ENCODE measurements at places on chromosomes 4 and X.
A peak's percentile ranks its signal among the peaks of the same experiment; 100 is the strongest.

- DNase-seq: no peak
These were observed 27.7 kb upstream of the GPC3 start for GRCh38 chrX:134013092-134013497.

DNA sequence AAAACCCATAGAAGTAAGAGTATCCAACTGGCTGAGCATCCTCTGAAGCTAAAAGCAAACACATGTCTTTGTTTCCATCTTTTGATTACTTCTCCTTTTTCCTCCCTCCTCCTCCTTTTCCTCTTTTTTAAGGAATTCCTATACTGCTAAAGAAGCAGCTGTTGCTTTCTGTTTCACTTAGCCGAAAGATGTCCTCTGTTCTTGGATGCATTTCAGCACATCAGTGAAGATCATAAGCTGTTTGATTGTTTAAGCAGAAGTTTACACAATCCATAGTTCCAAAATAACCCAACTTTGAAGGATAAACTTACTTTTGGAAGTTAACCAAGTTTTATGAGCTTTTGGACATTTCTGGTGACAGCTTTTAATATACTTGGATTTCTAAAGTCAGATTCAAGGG lies 55.1 kb upstream of the TNIP3 start:
- DNase-seq: no peak

DNA sequence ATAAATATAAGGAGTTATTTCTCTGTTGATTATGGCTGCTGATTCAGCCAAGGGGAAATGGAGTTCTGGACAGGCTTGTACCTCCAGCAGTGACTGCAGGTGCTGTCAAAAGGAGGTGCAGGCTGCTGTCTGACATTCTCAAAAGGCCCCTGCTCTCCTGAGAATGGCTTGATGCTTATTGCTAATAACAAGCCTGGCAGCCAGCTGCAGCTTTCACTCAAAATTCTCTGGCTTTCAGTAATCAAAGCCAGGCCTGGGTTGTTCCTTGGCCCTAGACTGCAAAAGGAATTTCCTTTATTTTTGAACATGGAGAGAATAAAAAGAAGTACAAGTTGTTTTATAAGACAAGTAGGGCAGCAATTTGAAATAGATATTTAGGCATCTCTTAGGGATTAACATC lies 575.9 kb downstream of the MID1IP1 start:
- DNase-seq: no peak

- DNase-seq: no peak
These were observed 30.6 kb upstream of the MCF2 start for GRCh38 chrX:139738581-139738980.

DNA sequence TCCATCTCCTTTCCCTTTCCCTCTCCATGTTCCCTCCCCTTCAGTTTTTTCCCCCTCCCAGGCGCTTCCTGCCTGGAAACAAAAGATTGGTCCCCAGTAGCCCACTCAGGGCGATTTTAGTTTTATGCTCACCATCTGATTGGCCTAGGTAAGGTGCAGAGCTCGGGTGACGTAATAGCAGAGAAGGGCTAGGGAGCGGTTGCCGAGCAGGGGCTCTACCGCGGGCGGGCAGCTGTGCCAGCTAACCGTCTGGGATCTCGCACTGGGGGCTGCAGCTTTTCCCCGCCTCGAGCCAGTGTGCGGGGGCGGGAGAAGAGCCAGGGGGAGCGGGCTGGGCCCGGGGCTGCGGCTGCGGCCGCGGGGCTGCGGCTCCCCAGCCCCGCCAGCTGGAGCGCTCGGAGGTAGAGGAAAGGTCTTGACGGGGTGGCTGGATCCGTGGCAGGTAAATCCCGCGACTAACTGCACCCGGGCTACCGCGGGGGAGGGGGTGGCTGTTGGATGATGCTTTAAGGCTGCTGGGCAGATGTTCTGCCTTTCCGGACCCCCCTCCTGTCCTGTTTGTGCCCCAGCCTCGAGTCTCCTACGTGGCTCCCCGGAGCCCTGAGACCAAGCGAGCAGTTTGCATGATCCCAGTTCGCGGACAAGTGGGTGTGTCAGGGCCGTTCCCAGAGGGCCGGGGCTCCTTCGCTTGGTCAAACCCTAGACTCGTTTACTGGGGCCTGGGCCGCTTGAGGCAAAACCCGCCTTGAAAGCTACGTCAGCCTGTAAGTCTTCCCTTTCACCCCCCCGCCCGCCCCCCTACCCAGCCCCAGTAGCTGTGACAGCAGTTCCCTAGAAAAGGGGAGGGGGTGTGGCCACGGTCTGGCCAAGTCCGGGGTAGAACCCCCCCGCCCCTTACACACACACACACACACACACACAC lies at the start of gene PAK3:
TSS of gene PAK3 (plus strand) at position 218 of the 922 bp plus-strand sequence. CDS start 26,913 bp downstream, outside the sequence.
- DNase-seq: no peak

DNA sequence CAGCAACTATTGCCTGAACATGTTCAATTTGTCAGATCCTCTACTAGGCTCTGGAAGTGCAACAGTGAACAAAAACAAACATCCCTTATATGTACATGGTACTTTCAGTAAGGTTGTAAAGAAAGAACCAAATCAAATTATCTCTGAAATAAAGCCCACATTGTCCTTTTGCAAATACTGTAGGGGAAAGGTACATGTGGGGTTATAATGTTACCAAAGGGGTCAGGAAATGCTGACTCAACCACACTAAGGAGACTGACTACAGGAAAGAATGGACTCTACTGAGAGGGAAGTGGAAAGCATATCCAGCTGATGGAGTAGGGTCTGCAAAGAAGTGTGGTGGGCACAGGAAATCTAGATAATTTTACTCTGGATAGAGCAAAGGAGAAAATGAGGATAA lies 61.5 kb downstream of the PCDH18 start:
- DNase-seq: no peak

DNA sequence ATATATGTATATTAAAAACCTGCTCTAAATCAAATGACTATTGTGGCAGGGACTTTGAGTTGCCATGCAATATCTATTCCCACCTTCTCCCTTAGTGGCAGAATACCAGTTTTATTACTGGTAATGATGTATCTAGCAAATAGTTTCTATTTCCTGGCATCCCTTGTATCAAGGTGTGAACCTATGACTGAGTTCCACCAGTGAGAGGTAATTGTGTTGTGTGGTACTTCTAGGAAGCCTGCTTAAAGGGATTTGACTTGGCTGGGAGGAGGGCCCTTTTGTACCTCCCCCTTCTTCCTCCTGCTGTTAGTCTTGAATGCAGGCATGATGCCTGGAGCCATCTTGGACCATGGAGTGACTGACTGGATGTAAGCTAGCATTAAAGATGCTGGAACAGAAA lies 65.4 kb upstream of the DYNLT3 start:
- no peak for DNase-seq

GRCh38 chrX:13283950-13284546 lies 35.8 kb downstream of the ATXN3L start:
- no peak for DNase-seq

- DNase-seq: no peak
These were observed 19.0 kb downstream of the TMEM47 start for GRCh38 chrX:34638116-34638515.

DNA sequence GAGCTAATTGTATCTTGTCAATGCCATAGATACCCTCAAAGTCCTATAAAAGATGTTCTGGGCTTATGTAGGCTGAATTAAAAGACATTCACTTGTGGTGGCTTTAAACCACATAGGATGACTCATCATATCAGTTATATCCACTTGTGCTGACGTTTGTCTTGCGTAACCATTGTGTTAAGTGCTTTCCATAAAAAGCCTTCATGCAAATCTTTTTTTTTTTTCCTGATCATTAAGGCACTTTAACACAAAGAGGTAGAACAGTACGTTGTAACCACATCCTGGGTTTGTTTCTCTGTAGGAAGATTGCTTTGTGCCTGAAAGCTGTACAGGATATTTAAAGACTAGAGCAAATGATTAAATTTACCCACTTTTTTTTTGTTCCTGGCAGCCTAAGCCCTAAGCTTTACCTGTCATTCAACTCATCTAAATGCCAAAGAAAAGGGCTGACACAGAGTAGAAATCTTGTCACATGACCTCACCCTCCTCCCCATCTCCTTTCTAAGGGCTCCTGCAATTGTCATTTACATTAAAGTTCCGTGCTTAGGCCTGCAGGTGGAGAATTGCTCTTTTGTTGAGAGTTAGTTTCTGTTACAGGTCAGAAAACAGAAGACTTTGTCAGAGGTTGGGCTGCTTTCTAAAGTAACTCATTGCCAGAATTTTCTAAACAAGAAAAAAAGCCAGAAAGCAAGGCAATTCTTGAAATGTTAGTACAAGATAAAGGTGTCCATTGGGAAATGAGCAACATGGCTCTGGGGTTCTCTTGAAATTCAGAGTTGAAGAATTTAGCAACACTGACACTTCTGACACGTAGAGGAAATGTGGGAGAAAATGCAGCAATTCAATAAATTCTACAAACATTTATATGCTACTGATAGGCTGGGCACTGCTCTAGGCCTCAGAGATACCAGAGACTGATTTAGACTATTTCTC lies 555.6 kb downstream of the PPARGC1A start:
- DNase-seq: no peak

- no peak for DNase-seq
These were observed 5.9 kb upstream of the SEPTIN6 start for GRCh38 chrX:119698845-119699244.

DNA sequence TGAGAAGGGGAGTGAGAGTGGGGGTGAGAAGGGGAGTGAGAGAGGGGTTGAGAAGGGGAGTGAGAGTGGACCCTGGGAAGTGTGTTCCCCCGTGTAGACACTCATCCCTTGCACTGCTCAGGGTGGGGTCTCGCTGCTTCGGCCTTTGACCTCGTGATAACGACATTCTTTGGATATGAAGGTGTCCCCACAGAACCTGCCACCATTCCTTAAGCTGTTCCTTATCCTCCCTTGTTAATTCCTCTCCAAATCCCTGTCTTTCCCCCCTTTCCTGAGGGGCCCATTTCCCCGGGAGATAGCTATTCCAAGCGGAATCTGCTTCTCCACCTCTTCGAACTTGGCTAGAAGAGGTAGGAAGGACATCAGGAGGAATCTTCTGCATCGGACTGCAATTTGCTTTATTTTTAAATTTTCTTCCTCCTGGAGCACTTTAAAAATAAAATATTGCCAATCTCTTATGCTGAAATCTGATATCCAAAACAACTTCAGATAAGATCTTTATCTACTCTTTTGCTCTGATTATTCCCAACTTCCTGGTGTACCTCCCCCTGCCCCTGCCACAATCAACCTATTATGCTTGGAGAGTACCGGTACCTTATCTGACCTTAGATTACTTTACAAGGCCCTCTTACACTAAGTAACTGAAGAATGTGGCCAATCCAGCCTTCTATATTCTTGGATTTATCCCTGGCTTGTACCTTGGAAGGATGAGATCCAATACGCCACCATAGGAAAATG lies 15.6 kb downstream of the TRIML1 start:
- DNase-seq: no peak

- DNase-seq: no peak
These were observed 8.6 kb downstream of the ATP2B3 start for GRCh38 chrX:153526042-153526441.

DNA sequence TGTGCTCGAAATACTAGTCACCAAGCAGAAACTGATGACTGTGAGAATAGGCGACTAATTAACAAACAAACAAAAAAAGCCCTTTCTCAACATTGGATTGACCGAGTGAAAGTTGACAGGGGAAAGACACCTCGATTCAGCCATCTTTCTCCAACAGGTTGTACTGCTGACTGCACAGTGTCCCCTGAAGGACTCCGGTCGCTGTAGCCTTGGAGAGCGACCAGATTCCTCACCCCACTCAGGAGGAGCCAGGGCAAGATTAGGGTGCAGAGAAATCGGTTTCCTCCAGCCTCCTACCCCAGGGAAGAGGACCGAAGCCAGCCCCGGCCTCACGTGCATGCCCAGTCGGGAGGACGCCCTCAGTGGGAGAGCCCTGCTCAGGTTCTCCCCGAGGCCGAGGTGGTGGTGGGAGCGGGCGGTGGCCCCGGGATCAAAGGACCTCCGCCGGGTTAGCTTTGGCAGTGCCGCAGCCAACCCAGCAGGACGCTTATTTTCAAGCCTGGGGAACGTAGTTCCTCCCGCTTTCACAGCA lies 1.1 kb upstream of the RAP1GDS1 start:
- DNase-seq: peak; percentile 53

GRCh38 chr4:98232202-98232601 lies 29.0 kb upstream of the RAP1GDS1 start:
- DNase-seq: no peak

- DNase-seq: no peak
These were observed 3.1 kb downstream of the SMS start for GRCh38 chrX:21943460-21944135.

GRCh38 chr4:71405791-71406190 lies 67.0 kb downstream of the SLC4A4 start:
- DNase-seq: no peak

DNA sequence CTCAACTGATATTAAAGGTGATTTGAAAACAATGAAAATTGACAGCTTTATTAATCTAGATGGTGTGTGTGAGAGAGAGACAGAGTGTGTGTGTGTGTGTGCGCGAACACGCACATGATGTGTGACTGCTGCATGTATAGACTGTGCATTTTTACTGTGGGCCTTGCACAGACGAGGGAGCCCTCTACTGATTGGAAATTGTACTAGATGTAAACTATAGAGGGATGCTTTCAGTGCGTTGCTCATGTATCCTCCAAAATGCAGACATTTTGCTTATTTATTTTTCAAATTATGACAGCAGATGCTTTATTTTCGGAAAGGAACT lies 168.4 kb upstream of the GK2 start:
- DNase-seq: no peak

DNA sequence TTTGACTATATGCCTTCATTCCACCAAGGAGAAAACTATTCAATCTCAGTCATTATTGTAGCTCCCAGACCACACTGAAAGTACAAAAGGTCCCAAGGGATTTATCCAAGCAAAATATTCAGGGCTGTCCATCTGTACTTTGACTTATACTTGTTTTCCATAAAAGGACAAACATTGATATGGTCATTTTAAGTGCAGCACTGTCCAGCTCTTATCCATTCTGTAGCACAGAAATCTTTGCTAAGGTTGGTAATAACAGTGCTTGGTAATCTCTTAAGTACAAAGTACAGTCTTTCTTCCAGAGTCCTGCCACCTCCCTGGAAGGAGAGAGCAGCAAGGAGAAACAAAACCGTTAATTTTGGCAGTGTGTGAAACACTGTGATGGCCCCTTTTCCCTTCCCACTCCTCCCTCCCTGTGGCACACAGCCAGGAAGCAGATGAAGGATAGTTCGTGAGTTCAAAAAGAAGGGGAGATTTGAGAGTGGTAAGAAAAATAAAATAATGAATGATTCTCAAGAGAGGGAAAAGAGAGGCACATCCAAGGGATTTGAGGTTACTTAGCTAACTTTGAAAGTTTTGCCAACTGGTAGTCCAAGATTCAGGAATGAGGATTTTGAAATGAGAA lies 6.8 kb upstream of the CXCL2 start:
- DNase-seq: no peak

- no peak for DNase-seq
These were observed 58.5 kb upstream of the HELT start for GRCh38 chr4:184959786-184960185.

GRCh38 chr4:100576570-100576969 lies 58.7 kb upstream of the EMCN start:
- no peak for DNase-seq

- no peak for DNase-seq
These were observed at the start of gene CXCL3 for GRCh38 chr4:74038425-74039314. TSS of gene CXCL3 (minus strand) at chr4:74038689. CDS start at chr4:74038611, 78 bp downstream.
